Right ventricle myocardium superior (tissue), 1 donor: ENCODE measurements at places on chromosomes 5 and 9. TPM values are rescaled to one million over a fixed set of nuclear protein-coding genes. Genes with fewer than 3 reads are reported as not detected.

PCDHA1 gene
- not detected for total RNA-seq

CYSTM1 gene
- total RNA-seq, result 58.3 TPM

PCDHA12 gene
- not detected for total RNA-seq

IL13 gene
- not detected for total RNA-seq

EGFLAM gene
- total RNA-seq, result 9.1 TPM
